ENCODE measurements at places on chromosomes 4 and X.

- DNase-seq = no peak
These were observed 25.1 kb downstream of the UGT2B4 start for GRCh38 chr4:69470561-69470960.

- no peak for DNase-seq
These were observed 50.4 kb downstream of the GPC4 start for GRCh38 chrX:133364865-133365264.

- DNase-seq = no peak
These were observed 311.6 kb downstream of the GALNTL6 start for GRCh38 chr4:172124656-172125308.

DNA sequence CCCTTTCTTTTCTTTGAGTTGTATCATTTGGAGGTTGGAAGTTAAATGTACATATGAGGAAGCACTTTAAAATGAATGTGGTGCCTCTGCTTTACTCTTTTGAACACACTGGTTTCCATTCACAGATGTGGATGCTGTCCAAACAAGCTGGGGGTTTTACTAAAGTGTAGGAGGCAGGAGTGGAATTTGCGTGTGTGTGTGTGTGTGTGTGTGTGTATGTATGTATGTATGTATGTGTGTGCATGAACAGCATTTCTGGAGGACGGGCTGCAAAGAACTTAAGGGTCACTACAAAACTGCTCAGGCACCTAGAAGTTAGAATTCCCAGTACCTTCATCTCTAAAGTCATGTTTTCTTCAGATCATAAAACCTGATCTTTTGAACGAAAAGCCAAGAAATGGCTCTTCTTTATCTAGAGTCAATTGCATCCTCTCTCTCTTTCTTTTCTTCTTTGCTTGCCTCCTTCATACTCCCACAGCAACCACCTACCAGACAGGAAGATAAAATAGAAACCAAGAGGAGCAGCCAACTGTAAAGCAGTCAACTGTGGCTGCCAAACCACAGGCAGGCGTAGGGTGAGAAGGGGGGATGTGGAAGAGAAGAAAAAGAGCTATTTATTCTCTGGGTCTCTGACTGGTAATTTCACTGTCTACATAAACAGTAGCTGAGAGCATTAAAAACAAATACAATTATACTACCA lies 177.0 kb upstream of the RASGEF1B start:
- DNase-seq = no peak

DNA sequence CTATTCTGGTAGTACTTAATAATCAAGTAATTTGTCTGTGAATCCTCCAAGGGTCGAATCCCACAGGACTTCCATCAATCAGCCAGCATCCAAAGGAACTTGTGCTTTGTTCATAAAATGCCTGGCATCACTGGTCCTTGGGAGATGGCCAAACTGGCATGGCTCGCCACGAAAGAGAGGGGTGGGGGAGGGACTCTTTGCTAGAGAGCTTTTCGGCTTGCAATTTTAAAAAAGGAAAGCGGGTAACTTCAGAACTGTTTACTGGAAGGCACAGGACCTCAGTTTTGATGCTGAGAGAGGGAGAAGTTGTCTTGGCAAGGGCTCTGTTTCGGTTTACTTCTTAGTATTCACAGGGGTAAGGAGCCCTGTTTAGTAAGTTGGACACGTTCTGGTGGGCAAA lies 79.4 kb upstream of the FHL1 start:
- DNase-seq = peak; percentile 76

GRCh38 chrX:34879346-34879745 lies 63.2 kb upstream of the FAM47B start:
- no peak for DNase-seq

GRCh38 chrX:120286733-120287512 lies 24.3 kb downstream of the TMEM255A start:
- DNase-seq = no peak

GRCh38 chr4:38452009-38452408 lies 212.0 kb upstream of the KLF3 start:
- DNase-seq = no peak

GRCh38 chr4:165070560-165070959 lies 16.9 kb downstream of the TRIM75 start:
- DNase-seq = no peak

GRCh38 chr4:40224432-40224831 lies 27.6 kb downstream of the RHOH start:
- no peak for DNase-seq

GRCh38 chrX:19535476-19535875 lies 20.2 kb upstream of the MAP3K15 start:
- DNase-seq = no peak

DNA sequence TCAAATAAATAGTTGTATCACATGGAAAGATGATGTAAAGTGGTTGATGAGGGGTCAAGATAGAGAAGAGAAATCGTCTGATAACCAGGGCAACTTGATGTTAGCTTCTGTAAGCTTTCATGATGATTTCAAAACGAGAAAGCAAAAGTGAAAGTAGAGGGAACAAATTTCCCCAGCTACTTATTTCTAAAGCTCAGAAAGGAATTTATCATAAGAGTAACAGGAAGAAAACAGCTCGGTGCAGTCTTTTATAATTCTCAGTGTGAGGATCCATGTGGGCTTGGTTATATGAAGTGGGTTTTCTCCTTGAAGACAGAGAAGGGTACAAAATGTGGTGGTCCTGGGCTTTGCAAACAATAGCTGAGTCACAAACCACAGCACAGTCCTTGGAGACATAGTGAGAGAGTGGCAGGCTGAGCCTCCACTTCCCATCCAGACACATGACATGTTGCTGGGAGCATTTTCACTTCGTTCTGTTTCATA lies 32.1 kb upstream of the GLRA2 start:
- DNase-seq = no peak

DNA sequence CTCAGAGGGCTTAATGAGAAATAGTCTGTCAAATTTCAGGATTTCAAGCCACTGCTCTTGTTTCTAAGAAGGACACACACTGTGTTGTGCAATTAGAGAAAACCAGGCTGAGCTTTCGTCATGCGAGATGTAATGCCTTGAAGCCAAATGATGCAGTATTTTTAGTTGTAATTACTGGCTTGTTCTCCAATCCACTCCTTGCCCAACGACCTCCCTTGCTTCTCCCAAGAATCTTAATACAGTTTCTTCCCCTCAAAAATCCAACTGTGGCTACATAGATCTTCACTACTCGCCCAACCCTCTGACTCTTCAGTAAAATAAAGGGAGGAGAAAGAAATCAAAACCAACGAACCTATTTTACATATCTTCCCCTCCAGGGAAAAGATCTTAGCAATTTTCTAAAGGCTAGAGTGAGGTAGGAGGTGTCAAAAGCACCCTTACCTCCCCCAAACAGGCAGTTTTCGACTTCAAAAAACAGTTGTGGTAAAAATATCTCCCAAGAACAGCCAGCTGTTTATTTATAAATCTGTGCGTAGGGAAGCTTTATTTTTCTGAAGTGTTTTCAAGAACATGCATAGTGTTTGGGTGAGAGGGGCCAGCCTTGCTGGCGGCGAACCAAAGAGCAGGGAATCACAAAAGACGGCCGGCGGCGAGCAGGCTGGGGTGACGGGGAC lies 68.7 kb downstream of the MGST2 start:
- DNase-seq = no peak

DNA sequence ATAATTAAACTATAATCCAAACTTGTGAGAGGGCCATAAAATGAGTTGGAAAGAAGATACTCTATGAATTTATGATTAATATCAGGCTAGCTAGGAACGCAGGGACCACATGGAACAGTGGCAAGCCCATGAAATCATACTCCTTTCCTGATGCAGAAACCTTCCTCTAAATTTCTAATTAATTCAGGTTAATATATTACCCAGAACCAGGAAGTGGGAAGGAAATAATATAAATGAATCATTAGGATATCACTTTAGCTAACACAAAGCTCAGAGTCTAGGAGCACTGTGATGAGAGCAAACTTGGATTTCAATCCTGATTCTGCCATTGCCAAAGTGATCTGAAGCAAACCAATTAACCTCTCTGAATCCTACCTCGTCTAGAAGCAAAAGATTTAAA lies 68.0 kb downstream of the IQCM start:
- no peak for DNase-seq

DNA sequence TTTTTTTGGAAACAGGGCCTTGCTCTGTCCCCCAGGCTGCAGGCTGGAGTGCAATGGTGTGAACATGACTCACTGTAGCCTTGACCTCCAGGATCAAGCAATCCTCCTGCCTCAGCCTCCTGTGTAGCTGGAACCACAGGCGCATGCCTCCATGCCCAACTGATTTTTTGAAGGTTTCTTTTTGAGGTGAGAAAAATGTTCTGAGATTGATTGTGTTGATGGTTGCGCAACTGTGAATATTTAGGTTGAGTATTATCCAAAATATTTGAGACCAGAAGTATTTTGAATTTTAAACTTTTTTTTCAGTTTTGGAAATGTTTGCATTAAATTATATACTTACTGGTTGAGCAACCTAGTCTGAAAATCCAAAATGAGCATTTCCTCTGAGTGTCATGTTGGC lies 2.6 kb upstream of the CCNI start:
- DNase-seq = no peak
